ENCODE measurements at places on chromosomes 11 and 22.
A peak's percentile ranks its signal among the peaks of the same experiment; 100 is the strongest.

- no peak for DNase-seq
Measured at GRCh38 chr22:46149512-46150033, 753 bp upstream of the PPARA start.

- DNase-seq = no peak
Measured at GRCh38 chr11:32602657-32603415, 19.2 kb downstream of the EIF3M start.

GRCh38 chr11:117300283-117300663 lies 9.1 kb downstream of the BACE1-AS start:
- no peak for DNase-seq

DNA sequence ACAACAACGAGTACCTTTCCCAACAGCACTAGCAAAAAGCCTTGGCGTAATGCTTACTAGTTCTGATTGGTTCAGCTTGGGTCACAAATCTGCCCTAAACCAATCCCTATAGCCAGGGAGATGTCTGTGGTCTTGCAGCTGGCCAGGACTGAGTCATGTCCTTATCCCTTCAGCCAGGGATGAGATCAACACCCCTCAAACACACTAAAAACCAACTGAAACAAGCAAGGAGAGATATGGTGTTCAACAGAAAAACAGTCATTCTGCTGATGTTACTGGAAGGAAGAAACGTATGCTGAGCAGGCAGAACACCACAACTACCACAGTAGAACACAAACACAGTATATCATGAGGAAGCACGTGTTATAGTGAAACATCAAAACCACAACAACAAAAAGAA lies 375.6 kb downstream of the LARGE1 start:
- no peak for DNase-seq

- DNase-seq = no peak
Measured at GRCh38 chr11:23789200-23789853, 707.5 kb upstream of the LUZP2 start.

- no peak for DNase-seq
Measured at GRCh38 chr11:35635933-35636332, 17.7 kb downstream of the FJX1 start.

DNA sequence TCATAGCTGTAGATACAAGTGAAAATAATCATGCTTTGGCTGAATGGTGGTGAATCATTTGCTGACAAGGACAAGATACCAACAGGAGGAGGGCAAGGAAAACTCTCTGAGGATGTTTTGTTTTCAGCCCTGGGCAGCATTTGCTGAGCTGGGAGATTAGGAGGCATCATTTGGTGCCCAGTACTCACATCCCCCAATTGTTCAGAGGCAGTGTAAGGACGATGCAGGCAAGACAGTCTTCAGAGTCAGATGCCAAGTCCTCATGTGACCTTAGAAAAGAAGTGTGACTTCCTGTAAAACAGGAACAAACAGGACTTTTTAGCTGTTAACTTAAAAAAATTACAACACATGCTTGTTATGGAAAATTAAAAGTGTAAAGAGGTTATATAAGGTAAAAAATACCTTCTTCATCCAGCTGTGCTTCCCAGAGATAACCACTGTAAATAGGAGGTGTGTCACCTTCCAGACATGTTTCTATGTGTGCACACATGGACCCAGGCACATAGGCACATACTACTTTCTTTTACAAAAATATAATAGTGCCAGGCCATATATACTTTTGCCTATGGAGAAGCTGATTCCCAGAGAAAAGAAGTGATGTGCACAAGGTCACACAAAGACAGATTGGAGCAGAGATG lies 18.0 kb downstream of the CNTF start:
- no peak for DNase-seq

- no peak for DNase-seq
Measured at GRCh38 chr11:70705097-70705496, 306.8 kb downstream of the CTTN start.

GRCh38 chr11:117541211-117541610 lies 213.6 kb downstream of the CEP164 start:
- DNase-seq = no peak

DNA sequence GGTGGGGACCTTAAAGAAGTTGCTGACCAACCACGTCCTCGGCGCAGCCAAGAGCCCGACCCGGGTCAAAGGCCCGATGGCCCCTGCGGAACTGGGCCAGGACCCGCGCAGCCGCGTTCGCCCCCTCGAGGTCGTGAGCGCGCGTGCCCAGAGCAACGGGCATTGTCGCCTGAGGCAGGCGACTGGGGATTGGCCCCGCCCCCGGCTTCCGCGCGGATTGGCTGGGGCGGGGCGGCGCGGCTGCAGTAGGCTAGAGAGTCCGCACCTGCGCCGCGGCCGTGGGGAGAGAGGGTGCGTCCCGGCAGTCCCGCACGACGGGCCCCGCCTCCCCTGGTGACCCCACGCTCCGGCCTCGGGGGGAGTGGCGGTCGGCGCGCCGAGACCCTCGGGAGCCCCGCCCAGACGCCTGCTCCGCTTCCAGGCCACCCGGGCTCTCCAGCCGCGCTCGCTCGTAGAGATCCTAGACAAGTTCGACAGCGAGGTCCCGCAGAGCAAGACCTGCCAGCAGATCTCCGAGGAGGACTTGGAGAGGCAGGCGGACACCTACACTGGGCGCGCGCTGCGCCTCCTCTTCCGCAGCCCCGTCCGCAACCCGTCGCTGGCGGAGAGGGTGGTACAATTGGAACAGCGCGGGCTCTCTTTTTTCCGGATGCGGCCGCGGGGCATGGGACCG lies 8.3 kb upstream of the PPIL2 start:
- DNase-seq = peak; percentile 97
